ENCODE measurements at places on chromosomes 13 and 19.

GRCh38 chr19:58562122-58563033 lies 4.0 kb upstream of the UBE2M start:
- no peaks in the 10 kb centered on the region for H3K36me3 ChIP-seq
- peak overlapping the region; percentile 4 for H3K27ac ChIP-seq
- H3K4me1 ChIP-seq = peaks cover 2% of the 10 kb centered on the region

DNA sequence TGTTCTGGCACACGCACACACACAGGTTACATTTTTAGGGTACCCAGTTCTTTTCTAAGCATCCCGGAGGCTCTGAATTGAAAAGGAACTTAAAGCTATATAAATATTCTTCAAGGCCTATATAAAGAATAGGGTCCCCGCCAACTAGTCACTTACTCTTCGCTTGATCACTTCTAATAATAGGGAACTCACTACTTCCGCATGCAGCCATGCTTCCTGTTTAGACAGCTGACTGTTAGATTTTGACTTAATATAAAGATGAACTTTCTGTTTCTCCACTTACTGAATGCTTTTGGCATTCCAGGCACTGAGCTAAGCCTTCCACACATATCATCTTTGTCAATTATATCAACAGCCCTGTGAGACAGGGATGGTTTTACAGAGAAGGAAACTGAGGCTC lies 259.6 kb downstream of the TSHZ3 start:
- no peaks in the 10 kb centered on the region for H3K36me3 ChIP-seq
- no peak overlapping the region for H3K27ac ChIP-seq
- H3K27me3 ChIP-seq = no peaks in the 10 kb centered on the region
- no peaks in the 10 kb centered on the region for H3K4me1 ChIP-seq
- H3K4me3 ChIP-seq = no peak overlapping the region

DNA sequence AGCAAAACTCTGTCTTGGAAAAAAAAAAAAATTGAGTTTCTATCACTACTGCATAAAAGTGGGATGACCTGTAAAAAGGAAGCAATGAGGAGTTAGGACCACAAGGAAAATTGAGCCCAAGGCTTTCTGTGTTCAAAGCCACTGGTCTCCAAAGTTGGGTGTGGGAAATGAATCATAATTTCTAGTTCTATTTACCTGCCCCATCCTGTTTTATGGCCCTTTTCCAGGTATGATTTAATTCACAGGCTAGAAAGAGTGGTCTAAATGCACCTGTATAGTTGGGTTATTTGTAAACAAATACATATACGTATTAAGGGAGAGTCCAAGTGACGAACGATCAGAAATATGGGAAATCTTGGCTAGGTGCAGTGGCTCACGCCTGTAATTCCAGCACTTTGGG lies 5.9 kb upstream of the DCAF15 start:
- DNase-seq = no peak
- no peak overlapping the region for H3K4me3 ChIP-seq
- H3K27ac ChIP-seq = no peak overlapping the region
- no peaks in the 10 kb centered on the region for H3K27me3 ChIP-seq

GRCh38 chr13:44155422-44156293 lies 218.0 kb upstream of the SERP2 start:
- H3K4me1 ChIP-seq = peaks cover 4% of the 10 kb centered on the region
- no peak overlapping the region for H3K4me3 ChIP-seq
- DNase-seq = peak; percentile 77
- H3K27me3 ChIP-seq = no peaks in the 10 kb centered on the region
- H3K36me3 ChIP-seq = no peaks in the 10 kb centered on the region
- peak overlapping the region; percentile 74 for H3K27ac ChIP-seq

DNA sequence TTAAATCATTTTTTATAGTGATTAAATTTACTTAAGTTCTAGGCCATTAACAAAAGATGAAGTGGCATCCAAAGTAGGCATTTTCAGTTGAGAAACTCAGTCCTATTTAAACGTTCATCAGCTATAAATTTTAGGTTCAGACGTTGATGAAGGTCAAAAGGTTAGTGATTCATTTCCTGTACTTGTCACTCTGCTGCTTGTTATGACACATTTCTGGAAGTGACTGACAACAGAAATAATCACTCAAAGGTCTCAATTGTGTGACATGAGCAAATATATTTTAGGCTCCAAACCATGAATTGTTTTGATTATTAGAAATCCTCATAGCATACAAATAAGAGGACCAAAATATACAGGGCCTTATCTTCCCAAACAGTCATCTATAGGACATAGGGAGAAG lies 10.3 kb upstream of the EDNRB start:
- H3K27me3 ChIP-seq = no peaks in the 10 kb centered on the region
- H3K36me3 ChIP-seq = no peaks in the 10 kb centered on the region
- no peak overlapping the region for H3K4me3 ChIP-seq
- no peak overlapping the region for H3K27ac ChIP-seq
- no peak for DNase-seq

- no peaks in the 10 kb centered on the region for H3K27me3 ChIP-seq
- DNase-seq = no peak
- no peaks in the 10 kb centered on the region for H3K36me3 ChIP-seq
- peaks cover 46% of the 10 kb centered on the region for H3K4me1 ChIP-seq
- no peak overlapping the region for H3K4me3 ChIP-seq
Observed at GRCh38 chr19:47106821-47107201, 6.8 kb downstream of the ZC3H4 start.

- H3K36me3 ChIP-seq = no peaks in the 10 kb centered on the region
- no peaks in the 10 kb centered on the region for H3K4me1 ChIP-seq
- H3K27me3 ChIP-seq = no peaks in the 10 kb centered on the region
- no peak overlapping the region for H3K4me3 ChIP-seq
- H3K27ac ChIP-seq = no peak overlapping the region
- no peak for DNase-seq
Observed at GRCh38 chr13:43983373-43983772, 103.7 kb downstream of the LACC1 start.

DNA sequence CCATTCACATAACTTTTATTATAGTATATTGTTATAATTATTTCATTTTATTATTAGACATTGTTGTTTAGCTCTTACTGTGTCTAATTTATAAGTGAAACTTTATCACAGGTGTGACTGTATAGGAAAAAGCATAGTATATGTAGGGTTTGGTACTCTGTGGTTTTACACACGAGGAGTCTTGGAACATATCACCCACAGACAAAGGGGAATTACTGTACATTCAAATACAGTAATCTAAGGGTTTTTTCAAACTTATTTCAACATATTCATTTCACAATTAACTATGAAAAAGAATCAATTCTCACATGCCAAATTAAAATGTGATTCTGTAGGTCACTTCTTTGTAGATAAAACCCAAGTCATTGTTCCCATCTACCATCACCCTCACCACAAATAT lies 46.0 kb downstream of the RBM26 start:
- H3K27me3 ChIP-seq = no peaks in the 10 kb centered on the region
- no peak for DNase-seq
- no peak overlapping the region for H3K4me3 ChIP-seq
- no peak overlapping the region for H3K27ac ChIP-seq
- H3K36me3 ChIP-seq = peaks cover 27% of the 10 kb centered on the region

GRCh38 chr19:13538601-13539253 lies 32.4 kb upstream of the CACNA1A start:
- DNase-seq = peak; percentile 44
- H3K36me3 ChIP-seq = no peaks in the 10 kb centered on the region
- H3K27me3 ChIP-seq = no peaks in the 10 kb centered on the region
- no peaks in the 10 kb centered on the region for H3K4me1 ChIP-seq
- H3K4me3 ChIP-seq = no peak overlapping the region

GRCh38 chr13:80177327-80177726 lies 163.6 kb downstream of the SPRY2 start:
- DNase-seq = no peak
- no peak overlapping the region for H3K4me3 ChIP-seq
- no peaks in the 10 kb centered on the region for H3K4me1 ChIP-seq
- no peak overlapping the region for H3K27ac ChIP-seq
- H3K36me3 ChIP-seq = no peaks in the 10 kb centered on the region
- no peaks in the 10 kb centered on the region for H3K27me3 ChIP-seq

DNA sequence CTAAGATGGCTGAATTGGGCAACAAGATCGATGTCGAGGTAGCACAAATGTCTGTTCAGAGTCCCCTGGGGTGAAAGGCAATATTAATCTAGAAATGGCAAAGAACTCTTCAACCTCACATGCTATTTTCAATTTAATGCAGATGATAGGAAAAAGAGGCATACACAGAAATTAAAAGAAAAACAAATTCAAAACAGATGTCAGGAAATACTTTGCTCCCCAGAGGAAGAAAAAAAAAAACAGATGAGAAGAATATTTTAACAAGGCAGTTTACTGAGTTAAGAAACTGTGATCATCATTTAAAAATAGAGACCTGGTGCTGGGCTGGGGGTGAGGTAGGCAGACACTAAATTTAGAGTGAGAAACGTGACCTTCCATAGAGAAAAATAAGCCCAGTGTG lies 421.9 kb upstream of the ARGLU1 start:
- no peaks in the 10 kb centered on the region for H3K4me1 ChIP-seq
- H3K4me3 ChIP-seq = no peak overlapping the region
- H3K27me3 ChIP-seq = no peaks in the 10 kb centered on the region
- DNase-seq = no peak
- H3K36me3 ChIP-seq = no peaks in the 10 kb centered on the region

DNA sequence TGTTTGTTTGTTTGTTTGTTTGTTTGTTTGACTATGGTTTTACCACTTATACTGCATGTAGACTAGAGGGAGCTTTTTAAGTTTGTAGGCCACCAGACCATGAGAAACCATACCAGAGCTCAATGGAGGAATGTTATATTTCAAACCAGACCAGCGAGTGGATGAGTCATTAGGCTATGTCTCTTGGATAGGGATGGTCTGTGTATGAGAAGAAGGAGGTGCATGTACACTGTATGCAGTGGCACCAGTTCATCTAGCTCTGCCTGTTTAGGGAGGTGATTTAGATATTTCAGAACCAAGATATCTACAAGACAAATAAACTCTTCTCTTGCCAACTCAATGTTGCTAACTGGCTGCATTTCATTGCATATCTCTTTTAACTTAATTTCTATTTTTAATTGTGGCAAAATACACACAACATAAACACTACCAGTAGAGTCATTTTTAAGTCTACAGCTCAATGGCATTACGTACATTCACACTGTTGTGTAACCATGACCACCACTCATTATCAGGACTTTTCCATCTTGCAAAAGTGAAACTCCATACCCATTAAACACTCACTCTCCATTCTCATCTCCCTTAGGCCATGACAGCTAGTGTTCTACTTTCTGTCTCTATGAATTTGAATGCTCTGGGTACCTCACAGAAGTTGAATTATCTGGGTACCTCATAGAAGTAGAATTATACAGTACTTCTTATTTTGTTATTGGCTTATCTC lies 29.2 kb downstream of the SYDE1 start:
- H3K27ac ChIP-seq = no peak overlapping the region
- no peak for DNase-seq
- no peak overlapping the region for H3K4me3 ChIP-seq
- H3K27me3 ChIP-seq = no peaks in the 10 kb centered on the region

DNA sequence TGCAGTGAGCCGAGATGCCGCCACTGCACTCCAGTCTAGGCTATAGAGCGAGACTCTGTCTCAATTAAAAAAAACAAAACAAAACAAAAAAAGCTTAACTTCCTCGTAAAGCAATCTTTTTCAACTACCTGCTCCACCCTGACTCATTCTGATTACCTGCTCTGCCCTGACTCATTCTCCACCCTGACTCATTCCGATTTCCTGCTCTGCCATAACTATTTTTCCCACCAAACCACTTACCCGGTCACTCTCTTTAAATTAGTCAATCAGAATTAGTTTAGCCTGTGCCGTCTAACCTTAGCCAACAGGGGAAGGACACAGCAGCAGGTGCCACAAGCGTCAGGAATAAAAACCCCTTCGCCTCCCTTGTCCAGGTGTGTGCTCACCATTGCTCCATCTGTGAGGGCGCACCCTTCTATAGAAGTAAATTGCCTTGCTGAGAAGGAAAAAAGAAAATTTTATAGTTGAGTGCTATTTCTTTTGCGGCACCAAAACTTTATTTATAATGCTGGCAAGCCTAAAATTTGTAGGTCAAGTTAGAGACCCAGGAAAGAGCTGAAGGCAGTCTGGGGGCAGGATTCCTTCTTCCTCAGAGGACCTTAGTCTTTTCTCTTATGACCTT lies 1.7 kb upstream of the IFT88 start:
- H3K4me1 ChIP-seq = no peaks in the 10 kb centered on the region
- DNase-seq = no peak
- no peaks in the 10 kb centered on the region for H3K27me3 ChIP-seq

DNA sequence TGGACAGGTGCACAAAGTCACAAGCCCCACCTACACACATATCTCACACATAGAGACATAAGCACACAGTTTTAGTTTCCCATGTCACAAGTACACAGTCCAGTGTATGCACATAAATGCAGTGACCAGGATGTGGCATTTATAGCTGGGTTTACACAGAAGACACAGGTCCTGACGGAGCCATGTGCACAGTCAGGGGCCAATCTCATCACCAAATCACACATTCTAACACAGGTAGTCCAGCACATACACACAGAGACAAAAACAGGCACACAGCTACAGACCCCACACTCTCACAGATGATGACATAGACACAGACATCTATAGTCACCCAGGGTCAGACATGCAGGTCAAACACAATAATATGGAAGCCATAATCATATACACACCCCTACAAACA lies 2.1 kb downstream of the NUMBL start:
- peak overlapping the region; percentile 37 for H3K27ac ChIP-seq
- no peaks in the 10 kb centered on the region for H3K27me3 ChIP-seq
- no peak overlapping the region for H3K4me3 ChIP-seq
- peaks cover 27% of the 10 kb centered on the region for H3K36me3 ChIP-seq
- H3K4me1 ChIP-seq = peaks cover 18% of the 10 kb centered on the region

DNA sequence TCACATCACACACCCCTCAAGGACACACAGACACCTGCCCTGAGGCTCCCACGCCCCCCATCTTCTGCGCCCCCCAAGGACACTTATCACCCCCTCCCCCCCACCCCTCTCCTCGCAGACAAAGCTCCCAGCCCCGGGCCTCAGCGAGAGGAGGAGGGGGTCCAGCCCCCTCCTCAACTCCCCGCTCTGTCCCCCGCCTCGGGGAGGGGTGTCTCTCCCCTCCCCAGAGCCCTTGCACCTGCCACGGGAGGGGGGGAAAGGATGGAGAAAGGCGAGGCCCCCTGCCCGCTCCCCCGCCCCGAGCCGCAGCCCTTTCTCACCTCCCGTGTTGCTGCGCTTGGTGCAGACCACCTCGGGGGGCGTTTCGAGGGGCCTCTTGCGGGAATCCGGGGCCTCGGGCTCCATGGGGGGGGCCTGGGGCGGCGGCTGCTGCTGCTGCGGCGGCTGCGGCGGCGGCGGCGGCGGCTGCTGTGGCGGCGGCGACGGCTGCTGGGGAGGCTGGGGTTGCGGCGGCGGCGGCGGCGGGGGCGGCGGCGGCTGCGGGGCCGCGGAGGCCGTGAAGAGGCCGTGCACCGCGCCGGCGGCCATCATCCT lies 621 bp downstream of the NOVA2 start:
- peak overlapping the region; percentile 64 for H3K4me3 ChIP-seq
- no peaks in the 10 kb centered on the region for H3K27me3 ChIP-seq
- H3K27ac ChIP-seq = peak overlapping the region; percentile 62

GRCh38 chr19:1808395-1808731 lies 3.7 kb downstream of the ATP8B3 start:
- H3K36me3 ChIP-seq = no peaks in the 10 kb centered on the region
- no peaks in the 10 kb centered on the region for H3K4me1 ChIP-seq
- no peak overlapping the region for H3K4me3 ChIP-seq
- no peaks in the 10 kb centered on the region for H3K27me3 ChIP-seq

GRCh38 chr13:97878431-97879375 lies 74.8 kb upstream of the IPO5 start:
- no peaks in the 10 kb centered on the region for H3K27me3 ChIP-seq
- no peaks in the 10 kb centered on the region for H3K4me1 ChIP-seq
- no peak overlapping the region for H3K4me3 ChIP-seq
- no peak for DNase-seq

- H3K36me3 ChIP-seq = no peaks in the 10 kb centered on the region
- no peak overlapping the region for H3K27ac ChIP-seq
- no peaks in the 10 kb centered on the region for H3K4me1 ChIP-seq
- no peaks in the 10 kb centered on the region for H3K27me3 ChIP-seq
Observed at GRCh38 chr13:108368250-108368905, 98.9 kb downstream of the TNFSF13B start.
